ENCODE measurements at places on chromosomes 2 and 18.

DNA sequence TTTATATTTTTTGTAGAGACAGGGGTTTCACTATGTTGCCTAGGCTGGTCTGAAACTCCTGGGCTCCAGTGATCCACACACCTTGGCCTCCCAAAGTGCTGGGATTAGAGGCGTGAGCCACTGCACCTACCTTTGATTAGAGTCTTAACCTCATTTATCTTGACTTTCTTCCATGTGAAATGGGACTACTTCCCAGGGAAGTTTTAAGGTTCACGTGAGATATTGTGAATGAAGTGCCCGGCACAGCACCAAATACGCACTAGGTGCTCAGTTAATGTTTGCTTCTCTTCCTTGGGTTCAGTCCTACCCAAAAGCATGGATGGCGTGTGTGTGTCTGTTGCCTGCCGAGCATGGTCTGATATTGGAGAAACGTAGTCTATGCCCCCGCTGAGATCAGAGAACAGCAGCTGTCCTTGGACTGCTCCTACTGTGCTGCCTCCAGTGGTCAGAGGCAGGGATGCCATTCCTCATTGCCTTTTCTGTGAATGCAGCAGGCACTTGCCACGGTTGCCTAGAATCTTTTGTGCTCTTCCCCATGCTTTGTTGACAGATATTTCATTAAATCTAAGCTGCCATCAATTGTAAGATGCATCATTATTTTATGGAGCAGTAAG lies 12.3 kb upstream of the TFCP2L1 start:
- DNase-seq = peak; percentile 64

- DNase-seq = no peak
These were observed 162.6 kb downstream of the GFPT1 start for GRCh38 chr2:69224512-69224837.

- DNase-seq = no peak
These were observed 13.2 kb downstream of the FBXO48 start for GRCh38 chr2:68453761-68454360.

DNA sequence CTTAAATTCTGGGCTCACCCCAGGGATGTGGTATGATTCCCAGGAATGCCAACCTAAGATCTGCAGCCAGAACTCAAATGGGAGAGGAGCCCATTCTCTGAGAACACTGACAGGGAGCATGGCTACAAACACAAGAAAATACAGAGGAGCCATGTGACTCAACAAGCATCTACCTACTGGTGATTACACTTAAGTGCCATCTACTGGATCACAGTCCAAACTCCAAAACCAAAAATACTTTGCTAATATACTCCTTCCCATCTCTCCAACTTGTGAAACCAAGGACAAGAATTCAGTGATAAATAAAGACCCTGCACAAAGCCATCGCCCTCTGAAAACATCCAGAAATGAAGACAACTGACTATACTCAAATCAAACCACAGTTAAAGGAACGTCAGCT lies 116.9 kb downstream of the NR4A2 start:
- DNase-seq = no peak

- DNase-seq = no peak
These were observed 18.9 kb downstream of the SLC39A10 start for GRCh38 chr2:195675783-195676427.

GRCh38 chr2:159444754-159445153 lies 158.3 kb upstream of the WDSUB1 start:
- no peak for DNase-seq

DNA sequence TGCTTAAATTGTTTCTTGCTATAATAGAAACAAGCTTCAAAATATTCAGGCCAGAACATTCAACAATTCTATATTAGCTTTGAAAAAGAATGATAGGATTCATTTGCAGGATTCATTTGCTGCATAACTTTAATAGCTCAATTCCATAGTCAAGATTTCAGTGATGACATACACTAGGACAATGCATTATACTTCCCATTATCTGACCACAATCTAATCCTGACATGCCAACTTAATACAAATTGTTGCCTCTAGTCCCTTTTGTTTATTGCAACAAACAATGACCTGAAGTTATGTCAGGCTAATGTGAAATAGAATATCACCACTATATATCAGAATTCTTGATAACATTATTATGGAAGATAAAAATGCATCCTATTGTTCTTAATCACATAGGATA lies 169.4 kb downstream of the DNAH7 start:
- DNase-seq = no peak

DNA sequence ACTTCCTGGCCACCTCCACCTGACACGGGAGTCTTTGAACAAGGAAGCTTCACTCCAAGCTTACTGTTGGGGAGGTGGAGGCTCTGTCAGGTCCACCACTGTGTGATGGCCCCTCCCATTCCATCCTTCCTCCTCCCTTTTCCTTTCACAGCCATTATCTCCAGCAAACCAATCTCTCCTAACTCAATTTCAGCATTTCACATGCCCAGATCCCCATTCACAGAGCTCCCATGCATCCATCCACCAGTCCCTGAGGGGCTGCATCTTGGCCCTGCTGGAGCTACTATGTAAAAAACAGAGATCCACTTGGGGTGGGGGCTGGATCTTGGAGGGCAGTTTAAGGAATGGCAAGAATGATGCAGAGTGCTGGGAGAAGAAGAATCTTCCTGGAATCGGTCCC lies 129.0 kb upstream of the COPS8 start:
- DNase-seq = no peak

DNA sequence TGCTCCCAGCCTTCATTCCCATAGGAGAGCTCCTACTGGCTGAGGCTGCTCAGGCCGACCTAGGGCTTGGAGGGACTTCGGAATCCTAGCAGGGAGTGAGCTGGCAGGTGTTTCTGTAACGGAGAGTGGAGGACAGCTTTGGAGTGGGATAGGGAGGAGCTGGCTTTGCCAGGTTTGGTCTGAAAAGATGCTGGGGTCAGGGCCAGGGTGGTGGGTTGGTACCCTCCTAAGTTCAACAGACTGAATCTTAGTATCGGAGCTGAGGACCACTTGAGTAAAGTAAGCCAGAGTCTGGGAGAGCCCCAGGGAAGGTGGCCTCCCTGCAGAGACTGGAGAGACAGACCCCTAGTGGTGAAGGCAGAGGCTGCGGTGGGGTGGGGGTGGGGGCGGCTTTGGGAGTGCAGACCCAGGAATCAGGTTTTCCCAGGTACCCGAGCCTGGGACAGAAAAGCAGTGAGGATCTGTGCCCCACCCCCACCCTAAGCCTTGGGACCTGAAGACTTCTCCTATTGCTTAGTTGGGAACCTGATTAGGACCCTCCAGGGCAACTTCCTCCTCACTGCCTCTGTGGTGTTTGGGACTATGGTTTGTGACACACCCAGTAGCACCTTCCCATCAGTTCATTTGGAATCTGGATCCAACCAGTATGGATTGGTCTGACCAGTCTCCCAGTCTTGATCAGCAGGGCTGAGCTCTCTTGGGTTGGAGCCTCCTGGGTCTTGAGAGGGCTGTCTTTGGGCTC lies 3.0 kb downstream of the CNNM4 start:
- no peak for DNase-seq

GRCh38 chr2:242063850-242064249 lies 194.3 kb downstream of the RTP5 start:
- DNase-seq = no peak

GRCh38 chr2:3134026-3134571 lies 243.5 kb downstream of the EIPR1 start:
- DNase-seq = no peak

- DNase-seq = no peak
These were observed 86.6 kb upstream of the TMEM247 start for GRCh38 chr2:46392561-46393346.

DNA sequence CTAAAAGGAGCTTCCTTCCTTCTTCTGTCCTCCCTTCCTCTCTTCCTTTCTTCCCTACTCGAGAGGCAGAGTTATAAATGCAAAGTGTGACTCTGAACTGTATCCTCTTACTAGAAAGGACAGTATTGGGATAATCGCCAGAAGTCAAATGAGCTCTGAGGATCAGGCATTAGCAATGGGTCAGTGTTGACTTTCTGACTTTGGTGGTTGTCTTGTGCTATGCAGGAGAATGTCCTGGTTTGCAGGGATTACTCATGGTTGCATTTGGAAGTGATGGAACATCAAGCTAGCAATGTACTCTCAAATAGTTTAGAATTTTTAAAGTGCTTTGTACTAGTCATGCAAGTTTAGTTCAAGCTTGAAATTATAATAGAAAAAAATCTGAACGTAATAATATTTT lies 115.6 kb downstream of the TXNL1 start:
- DNase-seq = no peak

GRCh38 chr2:150733051-150733618 lies 245.7 kb upstream of the RND3 start:
- no peak for DNase-seq

DNA sequence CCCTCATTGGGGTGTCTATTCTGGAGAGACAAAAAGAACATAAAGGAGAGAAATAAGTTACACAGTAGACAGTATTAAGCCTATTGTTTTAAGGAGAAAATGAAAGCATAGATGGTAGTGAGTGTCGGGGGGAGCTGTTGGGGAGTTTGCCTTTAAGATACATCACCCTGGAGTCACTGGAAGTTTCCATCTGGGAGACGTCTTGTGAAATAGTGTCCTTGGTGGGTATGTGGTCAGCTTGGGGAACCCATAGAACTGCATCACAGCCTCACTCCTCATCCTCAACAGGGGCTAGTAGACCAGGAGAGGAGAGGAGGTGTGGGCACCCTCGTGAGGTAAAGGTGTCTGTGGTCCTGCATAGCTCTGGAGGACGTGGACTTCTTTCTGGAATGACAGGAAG lies 60.6 kb downstream of the RNF144A start:
- DNase-seq = no peak

DNA sequence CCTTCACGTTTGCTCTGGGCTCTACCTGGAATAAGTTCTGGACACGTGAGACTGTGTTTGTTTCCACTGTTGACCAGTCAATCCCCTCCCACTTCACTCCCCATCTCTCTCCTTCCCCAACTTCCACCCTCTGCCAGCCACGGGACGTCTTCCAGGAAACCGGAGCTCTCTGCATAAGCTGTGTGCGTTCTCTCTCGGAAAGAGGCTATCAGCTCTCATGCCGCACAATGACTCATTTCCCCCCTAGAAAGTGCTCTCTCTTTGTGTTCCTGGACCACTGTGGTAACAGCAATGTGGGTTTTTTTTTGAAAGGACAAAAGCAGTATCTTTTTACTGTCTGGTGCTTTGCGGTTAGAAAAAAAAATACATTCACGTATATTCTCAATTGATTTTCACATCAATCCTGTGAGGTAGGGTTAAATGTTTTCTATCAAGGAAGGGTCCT lies 10.2 kb downstream of the PROKR1 start:
- DNase-seq = no peak

- DNase-seq = no peak
These were observed 391.8 kb upstream of the CRIM1 start for GRCh38 chr2:35963824-35964223.

Data from NCI-H510A (cell line).